ENCODE measurements at places on chromosomes 16 and 17.

DNA sequence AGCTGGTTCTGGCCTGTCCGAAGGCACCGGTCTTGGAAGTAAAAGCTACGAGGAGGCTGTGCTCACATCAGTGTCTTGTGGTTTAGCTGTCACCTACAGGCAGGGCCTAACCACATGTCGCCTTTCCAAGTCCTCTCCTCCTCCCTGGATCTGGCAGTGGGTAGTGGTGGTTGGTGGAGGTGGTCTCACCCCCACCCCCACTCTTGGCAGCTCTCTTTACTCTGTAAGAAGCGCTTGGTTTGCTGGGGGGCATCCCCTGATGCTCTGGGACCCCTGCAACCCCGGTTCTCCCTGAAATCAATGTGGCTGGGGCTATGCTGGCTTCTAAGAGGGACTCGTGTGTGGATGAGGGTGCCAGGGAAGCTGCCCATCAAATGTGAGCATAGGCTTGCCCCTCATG lies 68.3 kb downstream of the WIPI1 start:
- no peak for DNase-seq

GRCh38 chr17:48047113-48047740 lies 932 bp upstream of the NFE2L1 start:
- peak; percentile 25 for DNase-seq

DNA sequence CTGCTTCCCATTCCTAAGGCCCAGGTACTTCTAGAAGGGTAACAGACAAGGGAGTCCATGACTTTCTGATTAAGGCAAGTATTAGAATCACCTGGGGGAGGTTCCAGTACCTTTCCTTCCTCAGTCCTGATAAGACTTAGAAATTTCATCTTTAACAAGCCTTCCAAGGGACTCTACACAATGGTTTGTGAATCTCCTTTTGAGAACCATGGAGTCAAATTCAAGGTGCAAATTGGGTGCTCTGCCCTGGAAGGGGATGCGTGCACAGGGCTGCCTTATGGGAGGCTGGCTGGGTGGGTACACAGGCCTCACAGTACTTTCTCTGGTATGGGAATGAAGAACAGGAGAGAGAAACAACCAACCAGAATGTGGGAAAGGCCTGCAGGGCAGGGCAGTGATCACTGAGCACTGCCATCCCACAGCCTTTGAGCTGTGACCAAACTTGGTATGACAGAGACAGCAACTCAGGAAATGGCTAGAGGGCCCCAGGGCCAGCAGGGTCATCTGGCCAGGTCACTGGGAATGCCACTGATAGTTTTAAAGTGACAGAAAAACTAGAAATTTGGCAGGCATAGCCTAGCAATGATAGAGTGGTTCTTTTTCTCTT lies 3.6 kb upstream of the TMIGD1 start:
- DNase-seq: no peak

DNA sequence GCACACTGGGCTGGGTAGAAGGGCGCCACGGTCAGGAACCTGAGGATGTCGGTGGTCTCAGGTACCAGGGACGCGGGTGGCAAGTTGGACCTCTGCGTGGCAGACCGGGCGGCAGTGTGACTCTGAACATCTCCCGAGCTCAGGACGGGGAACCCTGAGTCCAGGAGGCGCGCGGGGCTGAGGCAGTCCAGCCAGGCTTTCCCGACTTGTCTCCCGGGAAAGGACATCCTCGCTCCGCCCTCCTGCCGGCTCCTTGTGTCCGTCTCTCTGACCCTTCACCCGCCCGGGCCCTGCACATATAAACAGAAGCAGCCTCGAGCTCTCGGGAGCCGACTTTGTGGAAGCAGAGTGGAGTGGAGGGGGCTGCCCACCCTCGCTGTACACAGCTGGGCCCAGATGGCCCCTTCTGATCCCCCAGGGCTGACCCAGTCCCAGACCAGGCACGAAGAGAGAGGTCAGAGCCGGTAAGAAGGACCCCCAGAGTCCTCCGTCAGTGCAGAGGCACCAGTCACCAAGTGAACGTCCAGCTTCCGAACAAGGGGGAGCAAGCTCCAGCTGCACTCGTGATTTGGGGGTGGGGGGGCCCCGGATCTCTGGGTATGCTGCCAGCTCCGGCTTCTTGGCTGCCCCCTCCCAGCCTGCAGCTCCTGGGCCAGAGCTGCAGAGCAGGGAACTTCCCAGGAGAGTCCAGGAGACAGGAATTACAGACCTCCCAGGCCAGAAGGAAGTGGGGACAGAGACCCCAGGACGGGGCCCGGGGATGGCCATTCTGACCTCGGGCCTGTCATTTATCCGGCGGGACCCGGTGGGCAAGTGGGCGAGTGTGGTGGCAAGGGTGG lies 8.5 kb upstream of the P2RX1 start:
- DNase-seq: no peak

Measured in fibroblast of mammary gland (primary cell).